ENCODE measurements at places on chromosomes 13 and 19. TPM values are rescaled to one million over a fixed set of nuclear protein-coding genes. Genes with fewer than 3 reads are reported as not detected.

FSD1 gene
- total RNA-seq: 5.7 TPM

PCDH20 gene
- 1.5 TPM for total RNA-seq

FGF9 gene
- total RNA-seq: not detected

OVOL3 gene
- not detected for total RNA-seq

KLK11 gene
- total RNA-seq: not detected

IER2 gene
- 36.2 TPM for total RNA-seq

IL11 gene
- 3.9 TPM for total RNA-seq

ZNF44 gene
- 6.6 TPM for total RNA-seq

C1QTNF9B gene
- not detected for total RNA-seq

NUDT19 gene
- 13.7 TPM for total RNA-seq

LHB gene
- total RNA-seq: 0.49 TPM

CRLF1 gene
- total RNA-seq: 0.49 TPM

DOCK6 gene
- total RNA-seq: 15.9 TPM

ZNF229 gene
- total RNA-seq: 17.2 TPM

KLC3 gene
- 0.32 TPM for total RNA-seq
